Effector memory CD4-positive, alpha-beta T cell (primary cell): ENCODE measurements at places on chromosomes 2 and 18.

- no peak for DNase-seq
Measured at GRCh38 chr2:130916438-130916705, 79.7 kb downstream of the ARHGEF4 start.

GRCh38 chr2:46525522-46526155, 46.3 kb downstream of the TMEM247 start:
- DNase-seq = no peak

- DNase-seq = no peak
Measured at GRCh38 chr18:14104201-14104600, 28.0 kb downstream of the ZNF519 start.

- no peak for DNase-seq
Measured at GRCh38 chr18:48300463-48300961, 108.7 kb downstream of the ZBTB7C start.

DNA sequence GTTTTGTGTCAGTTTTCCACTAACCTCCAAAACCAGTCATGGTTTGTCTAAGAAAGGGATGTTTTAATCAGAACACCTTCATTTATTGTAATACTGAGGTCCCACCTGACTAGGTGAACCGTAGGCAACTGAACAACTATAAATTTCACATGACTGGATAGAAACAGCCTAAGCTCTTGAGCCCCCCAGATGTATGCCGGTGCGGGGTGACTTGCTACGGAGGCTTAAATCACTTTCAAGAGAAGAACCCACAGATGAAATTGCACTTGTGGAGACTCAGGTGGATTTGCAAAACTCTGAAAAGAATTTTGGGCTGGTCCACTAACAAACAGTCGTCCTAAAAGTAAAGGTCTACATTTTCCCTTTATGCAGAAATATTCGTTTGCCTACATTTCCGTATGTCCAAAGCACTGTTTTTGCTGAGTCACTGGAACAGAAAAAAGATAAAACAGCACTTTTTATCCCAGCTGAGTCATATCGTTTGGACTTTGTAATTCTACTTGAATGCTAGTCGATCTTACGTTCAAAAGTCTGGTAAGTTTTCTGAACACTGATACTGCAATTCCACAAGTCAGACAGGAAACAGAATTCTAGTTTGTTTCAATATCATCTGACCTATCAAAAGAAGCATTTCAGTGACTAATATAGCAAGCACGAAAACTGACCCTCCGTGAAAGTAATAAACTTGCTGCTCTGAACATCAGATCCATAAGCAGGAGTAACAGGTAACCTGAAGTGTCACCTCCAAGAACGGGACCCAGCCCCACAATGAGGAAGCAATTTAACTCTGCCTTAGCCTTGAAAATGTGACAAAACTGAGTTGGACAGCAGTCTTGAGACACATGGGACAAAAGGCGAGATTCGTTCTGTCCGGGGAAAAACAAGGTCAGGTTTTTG, 18.1 kb downstream of the ZNF516 start:
- no peak for DNase-seq

DNA sequence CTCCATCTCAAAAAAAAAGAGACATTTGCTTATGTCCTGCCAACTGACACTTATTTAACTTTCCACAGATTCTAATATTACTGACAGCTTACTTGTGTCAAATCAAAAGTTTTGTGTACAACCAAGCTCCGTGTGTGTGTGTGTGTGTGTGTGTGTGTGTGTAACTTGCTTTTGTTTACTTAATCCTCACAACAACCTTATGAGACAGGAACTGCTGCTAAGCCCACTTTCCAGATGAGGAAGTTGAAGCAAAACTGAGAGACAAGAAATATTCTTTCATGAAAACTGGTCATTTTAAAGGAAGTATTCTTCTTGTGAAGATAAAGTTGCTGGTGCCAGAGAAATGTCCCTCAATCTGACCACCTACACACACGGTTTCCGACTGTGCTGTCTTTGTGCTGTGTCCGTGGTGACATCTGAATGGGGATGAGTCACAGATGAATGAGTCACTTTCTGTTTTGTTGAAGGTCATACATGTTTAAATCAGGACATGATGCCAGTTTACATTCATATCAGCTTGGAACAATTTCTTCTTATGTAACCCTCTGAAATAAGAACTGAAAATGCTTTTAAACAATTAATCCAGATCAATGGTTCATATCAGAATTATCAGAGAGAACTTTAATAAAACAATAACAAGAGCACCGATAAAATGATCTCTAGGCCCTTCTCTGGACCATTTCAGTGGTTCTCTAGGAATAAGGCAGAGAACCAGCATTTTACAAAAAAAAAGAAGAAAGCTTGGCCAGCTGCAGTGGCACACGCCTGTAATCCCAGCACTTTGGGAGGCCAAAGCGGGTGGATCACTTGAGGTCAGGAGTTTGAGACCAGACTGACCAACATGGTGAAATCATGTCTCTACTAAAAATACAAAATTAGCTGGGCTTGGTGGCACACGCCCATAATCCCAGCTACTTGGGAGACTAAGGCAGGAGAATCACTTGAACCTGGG, 95.5 kb downstream of the THNSL2 start:
- DNase-seq = no peak

DNA sequence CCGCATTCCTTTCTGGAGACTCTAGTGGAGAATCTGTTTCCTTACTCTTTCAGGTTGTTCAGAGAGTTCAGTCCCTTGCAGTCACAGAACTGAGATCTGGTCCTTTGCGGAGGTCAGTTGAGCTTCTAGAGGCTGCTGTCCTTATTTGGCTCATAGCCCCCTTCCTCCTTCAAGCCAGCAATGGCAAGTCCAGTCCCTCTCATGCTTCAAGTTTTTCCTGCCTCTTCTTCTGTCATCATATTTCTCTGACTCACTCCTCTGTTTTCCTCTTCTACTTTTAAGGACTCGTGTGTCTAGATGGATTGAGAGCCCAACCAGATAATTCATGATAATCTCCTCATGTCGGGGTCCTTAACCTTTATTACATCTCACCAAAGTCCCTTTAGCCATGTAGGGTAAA, 173.5 kb upstream of the FOSL2 start:
- no peak for DNase-seq

DNA sequence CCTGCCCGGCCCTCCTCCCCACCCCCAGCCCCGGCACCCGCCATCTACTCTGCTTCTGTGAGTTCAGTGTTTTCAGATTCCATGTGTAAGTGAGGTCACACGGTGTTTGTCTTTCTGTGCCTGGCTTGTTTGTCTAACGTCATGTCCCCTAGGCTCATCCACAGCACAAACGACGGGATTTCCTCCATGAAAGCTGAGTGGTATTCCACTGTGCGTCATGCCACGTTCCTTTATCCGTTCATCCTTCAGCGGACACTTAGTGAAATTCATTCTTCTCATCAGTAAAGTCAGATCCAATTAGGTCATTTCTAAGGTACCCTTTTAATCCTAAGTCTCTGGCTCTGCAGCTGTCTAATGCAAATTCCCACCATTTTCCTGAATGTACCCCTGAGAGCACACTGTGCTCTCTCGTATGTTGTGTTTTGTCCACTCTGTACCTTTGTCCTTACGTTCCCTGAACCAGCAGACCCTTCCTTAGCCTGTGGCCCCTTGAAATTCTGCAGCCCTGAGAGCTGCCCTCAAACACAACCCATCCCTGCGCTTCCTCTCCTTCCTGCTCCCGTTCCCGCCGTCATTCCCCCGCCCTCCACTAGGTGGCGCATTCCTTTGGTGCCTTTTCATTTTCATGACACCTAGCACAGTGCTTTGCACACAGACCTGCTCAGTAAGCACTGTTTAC, 44.1 kb downstream of the TRAPPC12 start:
- DNase-seq = peak; percentile 43

DNA sequence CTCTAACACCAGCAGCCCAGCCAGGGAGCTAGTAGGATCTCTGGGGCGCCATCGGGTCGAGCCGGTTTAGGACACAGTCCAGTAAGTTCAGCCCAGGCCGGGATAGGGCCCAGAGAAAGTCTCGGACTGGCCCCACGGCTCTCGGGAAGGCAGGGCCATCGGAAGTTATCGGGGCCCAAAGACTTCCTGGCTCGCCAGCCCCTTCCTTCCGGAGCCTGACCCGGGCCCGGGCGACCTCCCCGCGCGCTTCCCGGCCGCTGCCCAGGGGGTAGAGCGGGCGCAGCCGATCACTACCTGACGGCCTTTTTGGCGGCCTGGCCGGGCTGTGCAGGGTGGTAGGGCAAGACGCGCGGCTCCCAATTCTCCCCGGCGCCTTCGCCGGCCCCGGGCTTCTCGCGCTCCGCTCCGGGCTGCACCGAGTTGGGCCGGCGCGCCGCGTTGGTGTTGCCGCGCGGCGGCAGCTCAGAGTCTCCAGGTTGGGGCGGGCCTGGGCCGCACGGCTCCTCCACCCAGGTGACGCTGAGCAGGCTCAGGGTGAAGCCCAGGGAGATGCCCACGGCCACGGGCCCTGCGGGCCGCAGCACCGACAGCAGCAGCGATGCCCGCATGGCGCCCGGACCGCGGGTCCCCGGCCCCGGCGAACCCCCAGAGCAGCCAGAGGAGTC, 546 bp downstream of the CHPF start:
- no peak for DNase-seq

DNA sequence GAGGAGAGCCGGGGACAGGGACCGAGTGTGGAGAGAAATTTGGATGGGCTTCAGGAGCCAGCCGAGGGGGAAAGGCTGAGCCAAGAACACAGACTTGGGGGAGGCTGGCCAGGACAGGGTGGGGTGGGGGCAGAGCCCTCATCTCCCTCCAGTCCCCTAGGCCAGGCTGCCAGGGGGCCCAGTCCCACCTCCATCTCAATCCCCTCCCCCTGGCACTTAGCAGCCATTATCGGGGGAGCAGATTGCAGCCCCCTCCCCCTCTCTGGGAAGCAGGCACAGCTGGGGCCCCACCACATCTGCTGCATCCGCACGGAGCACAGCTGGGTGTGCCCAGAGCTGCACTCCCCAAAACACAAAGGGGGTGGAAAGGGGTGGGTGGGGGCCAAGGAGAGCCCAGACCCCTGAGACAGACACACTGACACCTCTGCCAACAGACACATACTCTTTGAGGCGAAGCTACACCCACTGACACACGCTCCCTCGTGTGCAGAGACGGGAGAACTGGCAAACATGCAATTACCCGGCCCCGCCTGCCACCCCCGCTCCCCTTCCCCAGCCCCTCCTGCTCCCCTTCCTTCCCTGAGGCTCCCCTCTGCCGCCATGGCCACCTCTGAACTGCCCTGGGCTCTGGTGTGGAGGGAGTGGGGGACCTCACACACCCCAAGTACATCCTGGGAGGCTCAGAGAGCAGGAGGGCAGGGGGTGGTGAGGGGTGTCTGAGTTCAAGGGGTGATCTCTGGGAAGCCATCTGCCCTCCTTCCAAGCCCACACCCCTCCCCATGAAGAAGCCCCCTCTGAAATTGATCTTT, 5.1 kb upstream of the ASIC4 start:
- no peak for DNase-seq

GRCh38 chr2:12669036-12669435, 47.7 kb upstream of the TRIB2 start:
- no peak for DNase-seq

DNA sequence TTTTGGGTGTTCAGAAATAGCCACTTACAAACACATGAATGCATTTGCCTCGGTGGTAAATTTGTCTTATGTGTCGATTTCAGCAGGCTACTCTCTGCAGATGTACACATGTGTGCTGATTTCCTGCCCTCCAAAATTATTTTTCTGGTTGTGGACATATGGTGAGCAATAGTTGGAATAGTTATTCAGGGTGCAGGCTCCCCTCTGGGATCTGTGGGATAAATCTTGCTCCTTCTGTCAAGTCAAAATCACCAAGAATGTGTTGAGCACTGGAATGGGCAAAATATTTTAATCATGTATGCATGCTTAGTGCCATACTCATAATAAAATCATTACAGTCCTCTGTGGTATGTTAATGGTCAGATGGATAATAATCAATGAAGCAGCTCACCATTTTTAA, 684.5 kb downstream of the BCL11A start:
- no peak for DNase-seq

GRCh38 chr2:220228310-220229006, 601.0 kb downstream of the SLC4A3 start:
- no peak for DNase-seq

- DNase-seq = no peak
Measured at GRCh38 chr18:75211626-75211952, 992 bp downstream of the TSHZ1 start.

GRCh38 chr2:218381916-218382366, at the start of gene SLC11A1:
Gene SLC11A1, plus strand, starts transcription at chr2:218382273. Its CDS starts 96 bp downstream, at chr2:218382369.
- no peak for DNase-seq

- no peak for DNase-seq
Measured at GRCh38 chr2:65438137-65438899, 5.9 kb upstream of the SPRED2 start.

DNA sequence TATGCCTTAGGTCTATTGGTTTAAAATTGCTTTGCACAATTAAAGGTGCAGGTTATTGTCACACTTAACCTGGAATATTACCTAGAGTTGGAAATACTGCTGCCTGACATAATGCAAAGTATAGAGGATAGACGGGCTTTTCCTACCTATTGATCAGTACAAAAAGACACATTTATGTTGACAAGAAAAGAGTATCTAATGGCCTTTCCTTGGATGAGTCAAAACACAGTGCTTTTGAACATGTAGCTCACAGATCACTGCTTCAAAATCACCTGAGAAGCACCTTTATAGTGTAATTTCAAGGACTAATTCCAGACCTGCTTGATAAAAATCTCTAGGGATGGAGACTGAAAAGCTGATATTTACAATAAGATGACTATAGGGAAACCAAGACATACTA, 262.8 kb downstream of the DCC start:
- DNase-seq = no peak

GRCh38 chr2:88606371-88607030, 20.8 kb downstream of the EIF2AK3 start:
- DNase-seq = no peak

DNA sequence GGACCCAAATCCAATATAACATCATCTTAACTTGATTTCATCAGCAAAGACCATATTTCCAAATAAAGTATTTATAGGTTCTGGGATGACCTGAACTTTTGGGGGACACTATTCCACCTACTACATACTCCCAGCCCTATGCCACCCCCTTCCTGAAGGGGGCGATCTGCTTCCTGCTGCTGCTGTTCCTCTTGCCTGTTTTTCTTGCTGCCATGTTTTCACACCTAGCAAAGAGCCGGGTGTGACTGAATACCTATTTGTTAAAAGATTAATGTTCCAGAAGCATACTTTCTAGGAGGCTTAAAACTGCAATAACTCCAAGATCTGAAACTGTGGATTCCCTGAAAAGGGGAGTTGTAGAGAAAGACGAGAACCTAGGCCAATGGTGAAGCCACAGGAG, 89.7 kb downstream of the ICOS start:
- DNase-seq = no peak

GRCh38 chr2:99860720-99861375, 281.5 kb downstream of the AFF3 start:
- no peak for DNase-seq

- no peak for DNase-seq
Measured at GRCh38 chr2:224206816-224207215, 167.7 kb upstream of the SERPINE2 start.

DNA sequence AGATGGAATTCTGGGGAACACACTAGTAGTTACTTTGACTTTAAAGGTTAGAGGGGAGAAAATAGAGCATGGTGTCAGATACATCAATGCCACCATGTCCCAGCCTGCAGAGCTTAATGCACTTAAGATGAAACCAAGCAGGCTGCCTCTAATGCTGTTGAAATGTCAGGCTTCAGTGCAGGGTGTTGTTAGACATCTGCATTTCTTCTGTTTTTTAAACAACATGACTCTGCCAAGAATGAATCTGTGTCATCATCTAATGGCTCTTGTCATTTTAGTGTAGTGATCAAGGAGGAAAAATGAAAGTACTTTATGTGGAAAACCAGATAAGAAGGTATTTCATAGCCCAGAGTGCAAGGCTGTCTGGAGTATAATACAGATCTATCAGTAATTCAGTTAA, 29.9 kb downstream of the LYPD1 start:
- no peak for DNase-seq

GRCh38 chr2:169892951-169893350, 65.7 kb downstream of the UBR3 start:
- DNase-seq = no peak

GRCh38 chr2:129733041-129733440, 246.4 kb upstream of the RAB6C start:
- DNase-seq = no peak
